D341Med (cell line): ENCODE measurements at places on chromosomes 11 and 22.

DNA sequence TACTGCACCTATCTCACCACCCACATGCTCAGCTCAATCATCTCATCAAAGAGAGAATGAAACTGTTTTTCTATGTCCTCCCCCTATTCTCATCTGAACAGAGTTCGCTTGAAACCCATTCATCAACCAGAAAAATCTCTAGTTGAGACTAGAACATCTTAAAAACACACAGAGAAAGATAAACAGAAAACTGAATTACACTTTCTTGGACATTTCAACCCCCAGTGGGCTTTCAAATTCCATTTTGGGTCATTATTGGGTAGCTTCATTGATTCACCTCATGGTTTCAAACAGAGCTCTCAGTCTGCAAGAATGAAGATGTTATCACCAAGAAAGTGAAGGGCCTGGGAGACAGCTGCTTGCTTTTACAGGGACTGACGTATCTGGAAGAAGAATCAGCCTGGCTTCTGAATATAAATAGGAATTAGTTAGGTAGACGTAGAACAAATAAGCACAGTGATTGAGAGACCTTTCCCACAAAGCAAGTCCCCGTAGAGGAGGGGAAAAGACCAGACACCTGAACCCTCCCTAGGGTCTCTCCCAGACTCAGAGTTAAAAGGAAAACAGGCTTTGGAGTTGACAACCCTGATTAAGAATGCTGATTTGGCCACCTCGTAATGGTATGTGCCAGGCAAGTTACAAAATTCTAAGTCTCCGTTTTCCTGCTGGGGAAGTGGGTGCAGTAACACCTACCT lies 155.7 kb downstream of the BBOX1 start:
- DNase-seq: no peak

DNA sequence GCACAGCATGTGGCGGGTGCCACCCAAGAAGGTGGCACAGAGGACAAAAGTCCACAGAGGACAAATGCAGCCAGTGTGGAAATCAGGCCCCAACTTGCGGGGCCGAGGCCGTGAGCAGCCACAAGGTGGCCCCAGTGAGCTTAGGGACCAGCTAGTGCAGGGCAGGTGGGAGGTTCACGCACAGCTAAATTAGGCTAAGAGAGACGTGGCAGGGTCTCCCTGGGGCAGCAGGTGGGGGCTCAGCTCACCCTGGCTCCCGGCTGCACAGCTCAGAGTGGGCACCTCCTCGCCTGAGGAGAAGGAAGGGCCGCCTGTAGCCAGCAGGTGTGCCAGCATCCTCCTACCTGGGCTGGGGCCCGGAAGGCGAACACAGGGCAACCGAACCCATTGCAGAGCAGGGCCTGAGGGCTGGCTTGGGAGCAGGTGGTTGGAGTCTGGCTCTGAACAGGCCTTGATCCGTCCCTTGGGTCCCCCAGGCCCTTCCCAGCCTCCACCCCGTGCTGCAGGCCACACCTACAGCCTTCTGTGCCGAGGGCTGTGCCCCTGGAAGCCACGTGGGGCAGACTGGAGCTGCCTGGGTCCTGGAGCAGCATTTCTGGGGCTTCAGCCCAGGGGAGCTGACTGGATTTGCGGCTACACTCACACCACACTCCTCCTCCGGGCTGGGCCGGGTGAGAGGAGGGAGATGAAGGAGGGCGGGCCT lies 26.1 kb upstream of the CELSR1 start:
- DNase-seq: peak; percentile 92

- DNase-seq: no peak
Measured at GRCh38 chr11:126212089-126212660, 593 bp downstream of the FAM118B start.

- no peak for DNase-seq
Measured at GRCh38 chr11:69352166-69352565, 58.2 kb downstream of the MYEOV start.

GRCh38 chr22:46052801-46053562 lies 76.0 kb upstream of the WNT7B start:
- peak; percentile 66 for DNase-seq

DNA sequence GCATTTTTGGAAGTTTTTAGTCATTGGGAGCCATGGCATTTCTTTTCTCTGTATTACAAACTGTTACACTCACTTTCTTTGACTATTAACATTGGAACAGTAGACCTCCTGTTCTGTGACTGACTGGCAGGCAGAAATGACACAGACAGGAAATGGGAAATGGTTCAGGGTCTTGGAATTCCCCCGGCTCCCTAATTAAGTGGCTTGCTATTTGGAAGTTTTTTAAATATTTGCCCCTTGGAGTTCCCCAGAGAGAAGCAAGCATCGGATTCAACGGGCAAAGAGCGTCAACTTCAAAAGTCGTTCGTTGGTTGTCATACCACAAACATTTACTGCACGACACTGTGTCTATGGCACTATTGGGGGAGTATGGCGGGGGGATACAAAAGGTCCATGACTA lies 1.1 kb upstream of the BIRC2 start:
- no peak for DNase-seq

DNA sequence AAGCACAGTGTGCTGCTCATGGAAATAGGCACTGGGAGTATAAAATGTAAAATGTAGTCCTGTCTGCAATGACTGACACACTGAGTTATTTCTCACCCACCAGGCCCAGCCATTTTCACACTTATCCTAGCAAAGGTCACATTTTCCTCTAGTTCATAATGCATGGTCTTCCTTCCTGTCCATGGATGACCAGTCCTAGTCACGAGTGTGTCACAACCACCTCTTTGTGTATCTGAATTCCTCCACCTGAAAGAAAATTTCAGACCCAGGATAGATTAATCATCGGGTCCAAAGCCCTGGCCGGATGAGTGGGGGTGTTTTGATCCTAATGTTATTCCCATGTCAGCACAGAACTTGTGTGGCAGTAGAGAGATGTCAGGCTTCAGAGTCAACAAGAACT lies at the start of gene MRGPRX4:
MRGPRX4 (plus strand) TSS at position 172 of the 400 bp plus-strand sequence. CDS start 420 bp downstream, outside the sequence.
- no peak for DNase-seq

GRCh38 chr11:44816761-44817160 lies 90.0 kb downstream of the TSPAN18 start:
- no peak for DNase-seq

DNA sequence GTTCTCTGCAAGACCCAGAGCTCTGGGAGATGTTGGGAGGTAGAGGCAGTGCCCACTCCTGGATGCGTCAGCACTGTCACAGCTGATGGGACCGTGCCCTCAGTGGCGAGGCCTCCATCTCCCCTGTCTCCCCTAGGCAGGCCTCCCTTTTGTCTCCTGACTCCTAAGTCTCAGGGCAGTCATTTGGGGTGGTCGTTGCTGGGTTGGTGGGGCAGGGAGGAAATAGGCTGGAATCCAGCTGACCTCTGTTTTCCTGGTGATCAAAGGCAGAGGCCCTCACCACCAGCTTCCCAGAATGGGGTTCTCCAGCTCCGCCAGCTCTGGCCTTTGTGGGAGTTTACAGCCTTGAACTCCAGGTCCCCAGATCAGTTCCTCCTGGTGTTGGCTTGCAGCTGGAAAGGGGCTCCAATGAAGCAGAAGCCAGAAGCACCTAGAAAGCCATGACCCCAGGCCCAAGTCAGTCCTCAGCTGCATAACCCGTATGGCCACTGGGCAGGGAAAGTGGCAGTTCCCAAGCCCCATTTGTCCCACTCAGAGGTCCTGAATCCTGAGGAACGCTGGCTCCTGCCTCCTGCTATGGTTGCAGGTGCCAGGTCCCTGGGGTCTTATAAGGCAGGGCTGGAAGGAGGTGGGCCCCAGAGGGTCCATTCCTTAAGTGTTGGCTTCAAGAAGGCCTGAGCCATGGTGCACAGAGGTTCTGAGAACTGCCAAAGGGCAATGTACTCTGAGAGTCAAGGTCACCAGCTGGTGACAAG lies 7.3 kb upstream of the FXYD2 start:
- DNase-seq: no peak

DNA sequence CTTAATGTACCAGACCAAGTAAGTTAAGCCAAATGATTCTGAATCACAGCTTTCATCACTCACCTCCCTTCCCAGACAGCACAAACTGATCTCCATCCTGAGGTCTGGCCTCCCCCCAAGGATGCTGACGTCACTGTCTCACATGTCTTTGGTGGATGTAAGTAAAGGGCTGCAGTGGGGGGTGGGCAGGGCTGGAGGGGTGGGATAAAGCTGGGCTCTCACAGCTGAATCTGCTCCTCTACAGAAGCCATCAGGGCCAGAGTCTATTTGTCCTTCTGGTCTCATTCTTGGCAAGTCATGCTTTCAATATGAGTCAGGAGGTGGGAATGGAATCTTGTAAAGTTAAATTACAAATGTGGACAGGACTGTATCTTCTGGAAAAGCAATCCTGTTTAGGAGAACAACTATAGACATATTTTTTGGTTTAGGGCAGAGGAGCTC lies 32.7 kb downstream of the P4HA3 start:
- DNase-seq: no peak

DNA sequence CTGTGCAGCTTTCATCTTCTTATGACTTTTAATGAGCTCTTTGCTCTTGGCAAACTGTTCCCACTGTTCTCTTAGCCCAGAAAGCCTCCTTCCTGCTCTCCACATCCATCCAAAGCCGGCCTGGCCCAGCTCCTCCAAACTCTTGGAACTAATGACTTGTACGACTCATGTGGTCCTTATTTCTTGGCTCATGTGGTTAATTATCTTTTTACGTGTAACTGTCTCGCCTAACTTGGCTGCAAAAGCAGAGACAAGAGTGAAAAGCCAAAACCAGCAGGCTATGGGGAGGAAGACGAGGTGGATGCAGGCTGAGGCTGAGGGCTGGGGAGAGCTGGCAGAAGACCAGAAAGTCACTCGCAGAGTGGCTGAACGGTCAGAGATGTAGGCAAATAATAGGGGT lies 5.5 kb downstream of the CSNK2A3 start:
- no peak for DNase-seq

DNA sequence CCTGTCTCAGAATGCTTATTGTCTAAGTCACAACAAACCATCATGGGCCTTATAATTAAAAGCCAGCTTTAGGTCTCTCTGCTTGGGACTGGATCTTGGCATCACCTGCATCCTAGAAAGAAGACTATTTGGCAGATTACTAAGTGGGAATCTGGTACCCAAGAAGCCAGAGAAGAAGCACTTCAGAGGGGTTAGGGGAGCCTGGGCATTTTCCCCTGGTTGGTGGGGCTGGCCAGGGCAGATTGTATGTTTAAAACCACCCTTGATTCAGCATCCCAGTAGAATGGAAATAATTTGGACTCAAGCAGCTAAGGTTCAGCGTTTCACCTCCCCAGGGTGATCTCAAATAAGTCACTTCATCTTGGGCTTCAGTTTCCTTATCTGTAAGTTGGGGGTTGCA lies 193.7 kb downstream of the MIAT start:
- no peak for DNase-seq

GRCh38 chr11:72081821-72082453 lies 1.3 kb downstream of the LRRC51 start:
- no peak for DNase-seq

GRCh38 chr11:127890030-127890615 lies 697.2 kb downstream of the ETS1 start:
- DNase-seq: no peak

- DNase-seq: peak; percentile 26
Measured at GRCh38 chr22:39351689-39352214, 2.0 kb downstream of the SYNGR1 start.

DNA sequence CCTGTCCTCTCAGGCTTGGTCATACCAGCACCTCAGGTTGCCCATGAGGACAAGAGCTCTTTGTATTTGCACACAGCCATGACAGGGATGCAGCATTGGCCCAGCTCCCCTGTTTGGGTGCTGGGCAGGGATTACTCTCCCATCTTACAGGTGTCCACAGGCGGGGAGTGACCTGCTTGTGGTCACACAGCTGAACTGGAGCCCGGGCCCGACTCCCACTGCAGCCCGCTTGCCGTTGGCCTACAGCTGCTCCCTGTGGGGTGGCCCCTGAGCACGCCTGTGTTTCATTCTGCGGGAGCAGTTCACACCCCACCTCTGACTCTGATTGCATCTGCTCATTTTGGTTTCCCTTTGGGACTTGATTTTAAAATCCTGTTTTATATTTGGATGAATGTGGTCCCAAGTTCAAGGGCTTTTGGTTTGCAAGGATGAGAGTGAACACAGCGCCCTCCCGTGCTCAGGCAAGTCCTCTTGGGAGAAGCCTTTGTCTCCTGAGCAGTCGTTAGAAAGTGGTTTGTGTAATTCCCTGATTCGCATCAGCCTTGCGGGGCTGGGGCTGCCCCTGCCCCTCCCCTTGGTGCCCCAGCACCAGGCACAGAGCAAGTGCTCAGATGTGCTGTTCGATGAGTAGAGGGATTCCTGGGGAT lies 9.3 kb downstream of the PICK1 start:
- no peak for DNase-seq

DNA sequence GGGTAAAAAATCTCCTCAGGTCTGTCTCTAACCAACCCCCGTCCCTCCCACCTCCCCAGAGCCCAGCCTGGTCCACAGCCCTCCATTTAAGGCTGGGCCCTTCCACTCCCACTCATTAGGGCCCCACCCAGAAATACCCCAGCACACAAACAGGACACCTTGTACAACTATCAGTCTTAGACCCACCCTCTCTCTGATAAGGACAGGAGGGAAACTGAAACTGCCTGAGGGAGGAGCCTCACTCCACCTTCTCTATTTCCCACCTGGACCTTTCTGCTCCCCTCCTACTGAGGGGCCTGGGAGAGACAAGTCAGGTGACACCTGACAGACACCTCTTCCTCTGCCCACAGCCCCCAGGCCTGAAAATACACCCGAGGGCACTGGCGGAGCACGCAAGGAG lies 90.2 kb downstream of the PLEKHA7 start:
- no peak for DNase-seq

- peak; percentile 92 for DNase-seq
Measured at GRCh38 chr11:47373876-47374719, 4.2 kb downstream of the SPI1 start.

- DNase-seq: no peak
Measured at GRCh38 chr11:106540001-106540400, 462.5 kb downstream of the AASDHPPT start.

DNA sequence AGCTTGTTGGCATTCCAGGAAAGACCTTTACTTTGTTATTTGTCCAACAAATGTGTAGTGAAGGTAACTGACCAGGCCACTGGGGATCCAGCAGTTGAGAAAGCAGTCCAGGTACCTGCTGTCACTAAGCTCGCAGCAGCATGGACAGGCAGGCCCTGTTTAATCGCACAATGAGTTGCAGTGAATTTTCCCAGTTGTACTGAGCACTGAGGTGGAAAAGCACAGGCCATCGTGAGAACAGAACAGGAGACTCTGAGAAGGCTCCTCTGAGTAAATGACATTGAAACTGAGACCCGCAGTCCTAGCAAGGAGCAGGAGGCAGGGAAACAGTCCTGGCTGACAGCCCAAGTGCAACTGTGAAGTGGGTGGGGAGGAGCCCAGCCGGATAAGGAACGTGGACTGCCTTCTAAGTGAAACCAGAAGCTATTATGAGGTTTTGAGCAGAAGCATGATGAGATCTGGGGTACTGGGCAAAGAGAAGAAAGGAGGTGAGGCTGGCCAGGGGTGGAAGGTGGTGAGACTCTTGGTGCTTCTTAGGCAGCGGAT lies 39.8 kb upstream of the CDON start:
- DNase-seq: no peak
